Activated T-cell treated with anti-CD3 and anti-CD28 coated beads, Interleukin-2, amount 50 U/mL, for 24 hours (primary cell): ENCODE measurements at places on chromosomes 16 and 17.
A peak's percentile ranks its signal among the peaks of the same experiment; 100 is the strongest.

GRCh38 chr17:80968602-80969029, 23.0 kb upstream of the CHMP6 start:
- no peak for DNase-seq

DNA sequence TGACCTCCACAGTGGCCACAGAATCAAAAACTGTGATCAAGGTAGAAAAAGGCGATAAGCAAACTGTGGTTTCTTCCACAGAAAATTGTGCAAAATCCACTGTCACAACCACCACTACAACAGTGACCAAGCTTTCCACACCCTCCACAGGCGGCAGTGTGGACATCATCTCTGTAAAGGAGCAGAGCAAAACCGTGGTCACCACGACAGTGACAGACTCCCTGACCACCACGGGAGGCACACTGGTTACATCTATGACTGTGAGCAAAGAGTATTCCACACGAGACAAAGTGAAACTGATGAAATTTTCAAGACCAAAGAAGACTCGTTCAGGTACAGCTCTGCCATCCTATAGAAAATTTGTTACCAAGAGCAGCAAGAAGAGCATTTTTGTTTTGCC, 83.6 kb downstream of the C17orf58 start:
- DNase-seq: no peak

DNA sequence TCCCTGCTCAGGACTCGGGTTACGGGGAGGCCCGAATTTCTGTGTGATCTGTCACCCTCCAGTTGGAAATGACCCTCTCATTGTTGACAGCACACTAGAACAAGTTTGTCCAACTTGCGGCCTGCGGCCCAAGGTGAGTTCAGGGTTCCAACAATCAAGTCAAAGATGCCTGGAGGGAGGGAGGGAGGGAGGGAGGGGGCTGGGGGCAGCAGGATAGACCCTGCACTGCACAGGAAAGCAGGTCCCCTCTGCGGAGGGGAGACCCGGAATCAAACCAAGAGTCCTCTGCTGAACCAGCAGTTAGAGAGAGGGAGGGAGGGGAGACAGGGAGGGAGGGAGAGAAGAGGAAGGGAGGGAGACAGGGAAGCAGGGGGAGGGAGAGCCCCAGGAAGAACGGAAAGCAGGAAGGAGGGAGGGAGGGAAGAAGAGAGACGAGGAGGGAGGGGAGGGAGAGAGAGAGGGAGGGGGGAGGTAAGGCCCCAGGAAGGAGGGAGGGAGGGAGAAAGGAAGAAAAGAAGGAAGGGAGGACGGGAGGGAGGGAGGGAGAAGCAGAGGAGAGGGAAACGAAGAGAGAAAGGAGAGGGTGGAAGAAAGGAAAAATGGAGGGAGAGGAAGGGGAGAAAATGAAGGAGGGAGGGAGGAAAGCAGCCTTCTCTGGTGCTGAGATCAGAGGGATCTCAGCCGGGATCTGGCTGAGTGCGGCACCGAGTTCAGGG, 96.7 kb upstream of the CDH5 start:
- DNase-seq: no peak

- no peak for DNase-seq
Observed at GRCh38 chr16:85139881-85140339, 27.6 kb upstream of the CIBAR2 start.

DNA sequence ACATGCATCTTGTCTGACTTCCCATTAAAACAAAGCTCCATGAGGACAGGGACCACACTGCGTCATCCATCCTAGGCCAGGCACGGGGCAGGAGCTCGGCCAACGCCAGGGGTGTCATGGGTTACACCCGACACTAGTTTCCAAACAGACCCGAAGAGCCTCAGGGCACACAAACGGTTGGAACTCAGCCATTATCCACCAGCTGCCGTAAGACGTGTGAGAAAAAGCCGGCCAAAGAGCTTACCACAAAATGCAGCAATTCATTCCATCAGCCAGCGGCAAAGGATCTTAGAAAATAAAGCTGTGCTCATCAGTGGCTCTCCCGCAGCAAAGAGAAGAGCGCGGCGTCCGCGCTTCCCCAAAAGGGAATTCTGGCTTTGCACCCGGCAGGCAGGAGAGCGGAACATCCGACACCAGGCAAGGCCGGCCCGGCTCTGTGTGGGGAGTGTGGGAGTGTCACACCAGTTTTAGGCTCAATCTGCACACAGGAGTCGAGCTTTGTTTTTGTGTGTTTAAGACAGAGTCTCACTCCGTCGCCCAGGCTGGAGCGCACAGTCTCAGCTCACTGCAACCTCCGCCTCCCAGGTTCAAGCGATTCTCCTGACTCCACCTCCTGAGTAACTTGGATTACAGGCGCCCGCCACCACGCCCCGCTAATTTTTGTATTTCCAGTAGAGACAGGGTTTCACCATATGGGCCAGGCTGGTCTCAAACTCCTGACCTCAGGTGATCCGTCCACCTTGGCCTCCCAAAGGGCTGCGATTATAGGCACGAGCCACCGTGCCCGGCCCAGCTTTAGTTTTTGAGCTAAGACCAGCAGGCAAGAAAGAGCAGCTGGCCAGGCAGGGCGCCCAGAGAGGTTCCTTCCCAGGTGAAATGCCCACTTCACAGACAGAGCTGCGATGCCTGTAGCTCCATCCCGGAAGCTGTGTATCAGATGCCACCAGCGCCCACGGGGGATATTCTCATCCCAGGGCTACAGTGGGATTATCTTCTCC, 1.5 kb downstream of the SLC38A8 start:
- no peak for DNase-seq

- peak; percentile 64 for DNase-seq
Observed at GRCh38 chr17:17141860-17142552, 64.1 kb downstream of the PLD6 start.

DNA sequence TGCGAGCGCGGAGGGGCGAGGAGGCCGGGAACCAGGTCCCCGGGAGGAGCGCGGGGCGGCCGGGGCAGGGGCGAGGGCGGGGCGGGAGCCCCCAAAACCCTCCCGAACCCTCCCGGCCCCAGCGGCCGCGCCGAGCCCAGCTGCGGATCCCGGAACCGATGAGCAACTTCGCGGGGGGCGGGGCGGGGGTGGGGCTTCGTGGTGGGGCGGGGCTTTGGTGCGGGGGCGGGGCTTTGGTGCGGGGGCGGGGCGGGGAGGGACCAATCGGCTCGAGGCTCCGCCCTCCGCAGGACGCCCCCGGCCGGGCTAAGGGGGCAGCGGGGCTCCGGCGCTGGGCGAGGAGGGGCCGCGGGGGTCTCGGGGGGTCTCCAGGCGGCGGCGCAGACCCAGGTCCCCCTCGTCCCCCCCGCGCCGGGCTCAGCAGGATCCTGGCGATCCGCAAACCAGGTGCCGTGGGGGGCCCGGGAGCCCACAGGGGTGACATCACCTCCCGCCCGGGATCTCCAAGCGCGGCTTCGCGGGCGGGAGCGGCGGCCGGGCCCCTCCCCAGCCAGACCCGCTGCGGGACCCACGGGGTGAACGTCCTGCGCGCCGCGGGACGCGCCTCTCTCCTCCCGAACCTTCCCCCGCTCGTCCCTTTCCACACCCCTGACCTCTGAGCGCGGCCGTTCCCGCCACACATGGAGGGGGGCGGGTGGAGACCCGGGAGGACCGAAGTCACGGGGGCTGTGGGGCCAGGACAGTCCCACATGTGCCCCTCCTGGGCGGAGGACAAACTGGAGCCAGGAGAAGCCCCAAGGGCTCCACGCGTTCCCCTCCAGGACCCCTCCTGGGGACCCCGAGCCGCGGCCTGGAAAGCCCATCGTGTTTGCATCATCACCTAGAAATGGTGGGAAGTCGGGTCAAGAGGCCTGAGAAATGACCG, at the start of gene ABR:
ABR (minus strand) TSS at position 164 of the 925 bp plus-strand sequence. CDS start 254 bp downstream, outside the sequence.
- peak; percentile 73 for DNase-seq

GRCh38 chr16:85853547-85854545, 45.1 kb upstream of the IRF8 start:
- no peak for DNase-seq

DNA sequence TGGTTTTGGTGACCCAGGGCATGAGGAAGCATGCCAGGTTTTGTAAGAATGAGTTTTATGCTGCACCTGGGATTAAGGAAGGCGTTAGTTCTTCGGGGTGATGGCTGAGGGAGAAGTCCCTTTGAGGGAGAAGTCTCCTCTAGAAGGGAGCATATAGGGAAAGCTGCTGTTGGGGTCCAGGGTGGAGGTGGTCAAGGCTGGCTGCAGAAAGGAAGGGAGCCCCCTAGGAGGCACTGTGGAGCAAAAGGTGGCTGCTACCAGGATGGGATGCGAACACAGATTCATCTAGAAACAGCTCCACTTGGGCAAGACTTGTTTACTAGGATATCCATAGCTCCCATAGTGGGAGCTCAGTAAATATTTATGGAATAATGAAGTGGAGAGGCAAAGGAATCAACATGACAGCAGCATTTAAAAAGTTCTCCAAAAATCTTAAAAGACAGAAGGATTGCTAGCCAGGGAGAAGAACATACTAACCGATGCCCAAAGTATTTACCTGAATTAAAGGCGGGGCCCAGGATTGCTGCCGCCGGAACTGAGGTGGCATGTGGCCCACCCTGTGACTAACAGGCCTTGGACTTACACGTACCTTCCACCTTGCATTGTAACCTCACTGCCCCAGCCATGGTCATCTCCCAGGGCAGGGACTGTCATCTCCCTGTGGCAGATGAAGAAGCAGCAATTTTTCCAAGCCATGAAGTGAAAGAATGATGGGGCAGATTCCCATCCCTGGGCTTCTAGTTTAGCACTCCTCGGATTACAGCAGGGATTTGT, 7.1 kb upstream of the LPCAT2 start:
- no peak for DNase-seq

DNA sequence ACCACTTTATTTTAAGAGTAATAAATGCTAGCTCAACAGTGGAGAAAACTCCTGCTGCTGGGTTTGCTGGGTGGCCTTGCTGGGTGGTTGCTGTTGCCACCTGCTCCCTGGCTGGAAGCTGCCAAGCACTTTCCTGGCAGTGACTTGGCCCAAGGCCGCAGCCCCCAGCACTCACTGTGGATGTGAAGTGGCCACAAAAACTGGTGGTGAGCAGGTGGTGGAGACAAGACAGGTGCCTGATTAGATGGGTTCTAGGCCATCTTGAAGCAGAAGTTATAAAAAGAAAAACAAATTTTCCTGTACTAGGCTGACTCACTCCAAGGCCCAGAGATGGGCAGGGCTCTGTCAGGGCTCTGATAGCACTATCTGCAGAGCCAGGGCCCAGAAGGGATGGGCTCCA, 224.7 kb upstream of the NLRP1 start:
- no peak for DNase-seq

DNA sequence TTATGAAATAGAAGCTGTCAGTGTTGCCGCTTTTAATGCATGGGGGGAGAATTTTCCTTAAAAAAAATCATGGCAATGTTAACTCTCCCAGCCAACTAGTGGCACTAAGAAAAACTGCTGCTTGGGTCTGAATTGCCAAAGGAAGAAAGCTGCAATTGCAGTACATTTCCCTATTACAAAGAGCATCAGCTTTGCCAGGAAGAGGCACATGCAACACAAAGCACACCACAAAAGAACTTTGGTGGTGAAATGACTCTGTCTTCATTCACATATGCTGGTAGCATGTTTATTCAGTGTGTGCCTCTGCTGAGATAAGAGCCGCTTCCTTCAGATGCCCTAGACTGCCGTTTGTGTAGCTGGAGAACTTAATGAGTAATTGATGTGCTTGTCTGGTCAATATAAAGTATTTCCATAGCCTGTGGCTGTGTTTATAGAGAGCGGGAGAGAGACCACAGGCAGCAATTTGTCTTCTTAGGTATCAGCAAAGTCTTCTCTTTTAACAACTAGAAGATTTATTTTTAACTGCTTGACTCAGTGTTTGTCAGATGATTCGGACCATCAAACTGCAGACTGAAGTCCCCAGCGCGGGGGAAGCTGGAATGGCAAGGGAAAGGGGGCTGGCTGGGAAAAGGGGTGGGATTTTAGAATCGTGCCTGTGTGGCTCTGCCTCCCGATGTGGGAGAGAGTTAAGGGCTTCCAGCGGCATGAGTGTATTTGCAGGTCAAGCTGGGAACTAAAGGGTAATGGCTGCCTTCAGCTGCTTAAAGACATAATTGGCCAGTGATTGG, 115.1 kb downstream of the MRTFB start:
- DNase-seq: no peak

DNA sequence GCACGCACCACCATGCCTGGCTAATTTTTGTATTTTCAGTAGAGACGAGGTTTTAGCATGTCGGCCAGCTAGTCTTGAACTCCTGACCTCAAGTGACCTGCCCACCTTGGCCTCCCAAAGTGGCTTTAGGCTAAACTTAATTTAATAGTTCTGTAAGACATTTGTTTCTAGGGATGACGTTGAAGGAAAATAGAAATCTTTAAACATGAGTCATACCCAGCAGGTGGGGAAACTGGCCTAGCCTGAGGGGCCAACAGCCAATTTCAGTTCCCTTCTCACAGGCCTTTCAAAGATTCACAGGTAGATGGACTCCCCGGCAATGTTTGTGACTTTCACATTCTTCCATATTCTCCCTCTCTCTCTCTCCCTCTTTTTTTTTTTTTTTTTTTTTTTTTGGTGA, 18.1 kb upstream of the ITPRIPL2 start:
- no peak for DNase-seq

DNA sequence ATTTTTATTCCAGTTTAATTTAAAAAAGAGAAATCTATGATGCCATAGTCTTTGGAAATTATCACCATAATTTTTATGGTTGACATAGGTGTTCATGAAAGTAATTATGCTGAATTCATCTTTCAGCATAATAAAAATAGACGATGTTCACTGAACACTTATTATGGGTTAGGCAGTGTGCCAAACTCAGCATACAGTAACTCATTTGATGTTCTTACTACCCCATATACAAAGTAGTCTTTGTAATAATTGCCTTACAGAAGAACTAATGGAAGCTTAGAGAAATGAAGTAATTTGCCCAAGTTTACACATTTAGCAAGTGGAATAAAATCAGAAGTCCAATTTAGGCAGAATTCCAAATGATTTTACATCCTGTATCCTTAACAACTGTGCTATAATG, 852.2 kb upstream of the GOT2 start:
- no peak for DNase-seq

GRCh38 chr17:68033636-68034451, 1.7 kb upstream of the KPNA2 start:
- DNase-seq: no peak

DNA sequence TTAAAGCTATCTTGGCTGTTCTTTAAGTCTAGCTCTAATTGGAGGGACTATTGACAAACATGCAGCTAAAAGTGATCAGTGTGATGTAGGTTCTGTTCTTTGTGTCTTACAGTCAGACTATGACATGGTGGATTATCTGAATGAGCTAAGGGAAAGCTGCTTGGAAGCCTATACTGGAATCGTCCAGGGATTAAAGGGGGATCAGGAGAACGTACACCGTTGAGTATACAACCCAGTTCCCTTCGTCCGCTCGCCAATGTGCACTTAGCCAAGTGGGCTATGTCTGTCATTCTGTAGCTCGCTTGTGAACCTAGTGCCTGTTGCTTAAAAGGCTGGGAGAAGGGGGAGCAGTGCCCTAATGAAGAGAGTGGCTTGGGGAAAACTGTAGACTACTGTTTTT, 15.8 kb upstream of the TBKBP1 start:
- DNase-seq: no peak

DNA sequence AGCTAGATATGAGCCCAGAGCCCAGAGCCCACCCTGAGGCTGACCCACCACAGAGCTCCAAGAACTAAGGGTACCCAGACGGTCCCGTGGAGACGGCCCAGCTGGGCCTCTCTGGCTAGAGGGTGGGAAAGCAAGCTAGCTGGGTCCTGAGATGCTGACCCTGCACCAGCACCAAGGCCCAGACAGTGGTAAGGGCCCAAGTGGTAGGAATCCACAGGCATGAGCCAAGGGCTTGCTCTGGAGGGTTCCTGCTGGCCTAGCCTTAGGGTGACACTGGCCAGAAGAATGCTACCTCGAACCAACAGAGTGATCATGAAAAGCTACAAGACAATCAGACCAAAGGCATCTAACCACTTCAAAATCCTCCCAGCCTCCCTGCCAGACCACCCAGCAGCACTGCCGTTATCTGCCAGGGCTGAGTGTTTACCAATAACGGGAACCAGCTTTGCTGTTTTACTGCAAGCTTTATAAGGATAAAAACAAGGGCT, 13.2 kb downstream of the HIC1 start:
- no peak for DNase-seq
